ENCODE measurements at places on chromosomes 7 and 10.

GRCh38 chr10:75712242-75712880, 280.9 kb downstream of the LRMDA start:
- no peak for DNase-seq

DNA sequence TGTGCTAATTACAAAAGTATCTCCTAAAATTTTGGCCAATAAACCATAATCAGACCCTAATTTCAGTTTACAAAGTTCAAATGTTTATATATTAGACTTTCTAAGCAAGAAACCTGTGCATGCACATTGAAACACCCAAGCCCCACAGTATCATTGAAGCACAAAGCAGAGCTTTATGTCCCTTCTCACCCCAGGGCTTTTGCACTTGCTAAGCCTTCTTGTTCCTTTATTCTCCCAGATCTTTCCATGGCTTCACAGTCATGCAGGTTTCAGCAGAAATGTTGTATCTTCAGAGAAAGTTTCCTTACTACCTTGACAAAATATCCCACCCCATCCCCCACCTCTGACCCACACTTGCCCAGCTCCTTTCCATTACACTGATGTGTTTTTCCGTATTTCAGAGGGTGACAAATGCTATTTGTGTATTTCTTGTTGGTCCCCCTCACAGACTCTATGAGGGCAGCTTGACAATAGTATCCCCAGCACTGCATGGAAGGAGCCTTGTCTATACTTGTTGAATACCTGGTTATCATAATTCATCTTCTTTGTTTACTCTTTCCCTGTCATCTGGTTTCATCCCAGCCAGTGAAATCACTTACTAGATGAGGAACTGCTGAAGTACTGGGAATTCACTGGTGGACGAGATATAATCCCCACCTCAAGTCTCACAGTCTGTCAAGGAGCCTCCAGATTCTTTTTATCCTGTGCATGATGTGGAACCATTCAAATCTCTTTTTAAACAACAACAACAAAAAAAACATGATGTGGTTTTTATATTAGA, 24.0 kb upstream of the PCGF5 start:
- no peak for DNase-seq

GRCh38 chr7:2002561-2003450, 229.9 kb downstream of the MAD1L1 start:
- peak; percentile 19 for DNase-seq

DNA sequence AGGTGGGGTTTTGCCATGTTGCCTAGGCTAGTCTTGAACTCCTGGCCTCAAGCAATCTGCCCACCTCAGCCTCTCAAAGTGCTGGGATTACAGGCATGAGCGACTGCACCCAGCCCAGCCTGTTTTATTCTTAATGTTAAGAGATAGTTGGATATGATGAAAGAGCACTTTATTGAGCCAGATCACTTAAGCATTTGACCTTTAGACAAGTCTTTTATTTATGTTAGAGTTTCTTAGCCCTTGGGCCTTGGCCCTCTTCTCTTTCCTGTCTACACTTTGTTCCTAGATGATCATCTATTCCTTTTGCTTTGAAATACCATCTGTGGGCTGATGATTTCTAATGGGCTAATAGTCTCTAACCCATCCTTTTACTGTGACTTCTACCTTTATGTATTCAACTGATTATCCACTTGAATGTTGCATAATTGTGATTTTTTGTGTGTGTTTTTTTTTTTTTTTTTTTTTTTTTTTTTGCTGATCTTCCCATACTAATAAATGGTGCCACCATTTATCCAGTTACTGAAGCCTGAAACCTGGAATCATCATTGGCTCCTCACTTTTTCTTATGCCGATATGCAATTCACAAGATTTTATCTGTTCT, 34.8 kb downstream of the BTRC start:
- DNase-seq: no peak

- no peak for DNase-seq
Observed at GRCh38 chr10:77185696-77186095, 451.9 kb downstream of the KCNMA1 start.

DNA sequence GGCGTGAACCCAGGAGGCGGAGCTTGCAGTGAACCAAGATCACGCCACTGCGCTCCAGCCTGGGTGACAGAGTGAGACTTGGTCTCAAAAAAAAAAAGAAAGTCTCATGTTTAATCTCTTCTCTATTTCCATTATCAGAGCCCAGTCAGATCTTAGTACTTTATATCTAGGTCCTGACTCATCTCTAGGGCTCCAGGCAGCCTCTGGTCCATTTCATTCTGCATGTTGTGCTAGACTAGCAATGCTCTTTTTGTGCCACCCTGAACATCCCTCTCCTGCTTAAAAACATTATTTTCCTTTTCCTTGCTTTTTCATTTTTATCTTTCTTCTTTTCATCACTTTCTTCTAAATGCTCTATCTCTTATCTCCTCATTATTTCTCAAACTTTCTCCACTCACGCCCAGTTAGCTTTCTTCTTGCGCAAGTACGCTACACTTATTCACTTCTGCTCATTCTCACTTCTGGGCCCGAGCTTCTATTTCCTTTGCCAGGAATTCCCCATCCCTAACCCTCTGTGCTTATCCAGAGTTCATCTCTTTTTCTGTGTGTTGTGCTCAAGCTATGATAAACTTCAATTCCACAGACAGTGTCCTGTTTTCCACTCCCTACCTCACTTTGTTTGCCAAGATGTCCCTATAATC, 63.9 kb downstream of the BTAF1 start:
- no peak for DNase-seq

DNA sequence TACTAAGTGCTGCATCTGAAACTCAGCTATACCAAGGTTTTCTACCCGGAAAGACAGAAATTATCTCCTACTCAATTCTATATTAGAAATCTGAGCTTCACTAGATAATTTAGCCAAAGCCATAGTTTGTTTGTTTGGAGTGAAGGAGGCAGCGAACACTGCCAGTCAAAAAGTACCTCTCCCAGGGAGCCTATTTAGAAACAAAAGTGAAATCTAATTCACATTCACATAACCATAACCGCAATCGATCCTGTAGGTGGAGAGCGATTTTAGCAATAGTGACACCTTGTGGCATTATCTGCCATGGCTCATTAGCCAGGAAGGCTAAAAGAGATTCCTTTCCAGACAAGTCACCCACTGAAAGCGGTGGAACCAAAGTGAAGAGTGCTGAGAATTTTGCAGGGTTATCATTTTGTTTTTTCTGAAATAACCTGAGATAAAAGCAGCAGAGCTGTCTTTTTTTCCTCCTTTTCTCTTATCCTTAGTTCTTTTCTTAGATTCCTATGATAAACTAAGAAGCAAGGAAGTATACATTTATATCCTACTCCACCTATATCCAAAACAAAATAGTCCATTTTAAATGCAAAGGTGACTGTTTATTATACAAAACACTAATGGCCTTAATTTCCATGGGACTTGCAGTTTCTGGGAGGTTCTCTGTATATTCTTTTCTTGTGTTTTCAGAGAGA, 83.7 kb upstream of the BET1 start:
- DNase-seq: no peak

- no peak for DNase-seq
Observed at GRCh38 chr7:9981742-9982349, 991.8 kb upstream of the PHF14 start.

GRCh38 chr7:96993094-96993865, 12.1 kb upstream of the DLX6 start:
- no peak for DNase-seq

DNA sequence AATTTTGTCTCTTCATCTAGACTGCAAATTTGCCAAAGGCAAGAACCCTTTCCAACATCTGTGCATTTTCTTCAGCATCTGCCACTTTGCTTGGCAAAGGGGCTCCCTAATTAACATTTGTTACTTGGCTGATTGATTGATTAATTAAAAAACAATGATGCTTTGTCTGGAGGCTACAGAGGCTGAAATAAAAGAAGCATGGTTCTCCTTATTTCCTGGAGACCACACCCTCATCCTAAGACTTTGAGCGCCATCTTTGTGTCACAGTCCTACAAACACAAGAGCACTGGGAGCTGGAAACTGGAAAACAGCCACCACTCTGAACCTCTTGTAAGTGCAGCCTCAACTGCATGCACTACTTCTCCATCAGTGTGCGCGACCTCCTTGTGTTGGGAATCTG, 189.2 kb downstream of the C7orf25 start:
- no peak for DNase-seq

- DNase-seq: no peak
Observed at GRCh38 chr7:30224511-30225062, 59.8 kb upstream of the ZNRF2 start.

DNA sequence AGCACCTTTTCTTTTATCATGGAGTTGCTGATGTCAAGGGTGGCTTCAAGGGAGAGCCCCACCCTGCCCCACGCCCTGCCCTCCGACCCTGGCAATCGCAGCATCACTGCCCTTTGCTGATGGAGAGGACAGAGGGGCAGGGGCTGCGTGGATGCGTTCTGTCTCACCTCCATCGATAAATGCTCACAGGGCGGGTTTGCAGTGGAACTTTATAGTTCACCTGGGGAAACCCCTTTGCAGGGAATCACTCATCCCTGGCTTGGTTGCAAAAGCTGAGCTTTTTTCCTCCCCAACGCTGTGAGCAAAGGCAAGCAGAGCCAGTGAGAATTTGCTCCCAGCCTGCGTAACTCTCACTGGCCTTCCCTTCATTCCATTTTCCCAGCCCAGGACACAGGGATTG, 176.8 kb downstream of the WDR37 start:
- no peak for DNase-seq

- DNase-seq: no peak
Observed at GRCh38 chr7:129530795-129531391, 28.6 kb downstream of the SMKR1 start.

- no peak for DNase-seq
Observed at GRCh38 chr10:17062955-17063484, 66.6 kb downstream of the CUBN start.

- DNase-seq: no peak
Observed at GRCh38 chr10:101768791-101769170, 7.1 kb downstream of the FGF8 start.

GRCh38 chr10:79047584-79047874, 21.2 kb upstream of the ZMIZ1 start:
- DNase-seq: no peak

- DNase-seq: no peak
Observed at GRCh38 chr7:29045258-29046086, 87.3 kb upstream of the TRIL start.

- DNase-seq: no peak
Observed at GRCh38 chr7:131061158-131061557, 266.5 kb upstream of the MKLN1 start.

- no peak for DNase-seq
Observed at GRCh38 chr10:93514521-93514920, 18.1 kb downstream of the CEP55 start.

GRCh38 chr10:7053195-7053594, 357.6 kb downstream of the SFMBT2 start:
- DNase-seq: no peak
